ENCODE measurements at places on chromosomes 3 and 15.

DNA sequence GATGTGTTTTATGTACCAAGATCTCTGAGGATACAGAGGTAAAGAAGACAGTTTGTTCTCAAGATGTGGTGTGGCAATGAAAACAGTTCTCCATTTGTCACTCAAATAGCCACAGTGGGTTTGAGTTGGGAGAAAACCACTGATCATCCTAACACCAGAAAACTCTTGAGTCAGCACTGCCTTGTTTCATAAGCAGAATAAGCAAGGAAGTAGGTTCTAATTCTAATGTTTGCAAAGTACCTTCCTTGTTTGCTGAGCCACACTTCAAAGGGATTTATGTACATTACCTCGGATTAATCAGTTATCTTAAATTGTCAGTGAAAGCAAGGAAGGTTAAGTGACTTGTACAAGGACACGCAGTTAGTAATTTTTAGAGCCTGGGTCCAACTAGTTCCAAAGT lies 107.8 kb upstream of the BOC start:
- no peak for DNase-seq

DNA sequence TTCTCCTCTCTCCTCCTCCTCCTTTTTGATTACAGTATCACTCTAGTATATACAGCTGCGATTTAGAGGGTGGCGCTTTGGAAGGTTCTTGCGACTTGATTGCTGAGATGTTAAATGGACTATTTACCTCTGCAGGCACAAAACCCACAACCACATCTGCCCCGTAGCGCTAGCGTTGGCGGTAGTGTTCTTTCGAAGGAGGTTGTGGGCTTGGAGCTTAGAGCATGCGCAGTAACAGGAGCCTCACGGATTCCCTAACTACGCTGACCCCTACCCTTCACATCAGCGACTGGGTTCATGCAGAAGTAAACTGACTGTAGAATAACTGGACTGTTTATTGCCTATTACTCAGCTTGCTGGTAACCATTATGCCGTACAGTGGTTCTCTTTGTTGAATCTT lies 58.0 kb downstream of the CGGBP1 start:
- no peak for DNase-seq

DNA sequence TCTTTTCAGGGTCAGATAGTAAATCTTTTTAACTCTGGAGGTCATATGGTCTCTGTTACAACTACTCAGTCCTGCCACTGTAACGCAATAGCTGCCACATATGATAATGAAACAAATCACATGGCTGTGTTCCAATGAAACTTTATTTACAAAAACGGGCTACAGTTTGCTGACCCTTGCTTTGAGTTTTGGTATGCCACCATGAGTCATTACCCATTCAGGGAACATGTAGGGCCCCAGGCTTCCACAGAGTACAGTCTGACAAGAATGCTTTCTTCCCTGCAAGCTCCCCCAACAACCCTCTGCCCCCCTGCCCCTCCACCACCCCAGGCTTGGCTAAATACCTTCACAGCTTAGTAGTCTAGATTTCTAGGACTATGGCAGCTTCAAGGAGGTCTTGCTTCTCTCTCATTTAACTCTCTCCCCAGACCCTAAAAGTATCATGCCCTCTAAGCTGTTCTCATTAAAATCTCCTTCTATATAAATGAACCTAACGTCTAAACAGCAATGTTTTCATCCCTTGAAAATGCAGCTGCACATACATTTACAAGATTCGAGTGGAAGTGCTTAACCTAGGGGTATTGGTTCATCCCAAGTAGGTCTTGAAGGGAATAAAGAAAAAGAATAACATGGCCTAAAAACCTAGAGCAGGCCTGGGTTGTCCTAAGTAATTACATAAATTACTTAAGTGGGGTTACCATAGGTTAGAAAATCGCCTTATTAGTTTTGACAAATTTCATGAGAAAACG lies 117.8 kb upstream of the PRICKLE2 start:
- no peak for DNase-seq

- DNase-seq: no peak
Measured at GRCh38 chr15:55394694-55395093, 13.5 kb downstream of the CCPG1 start.

- no peak for DNase-seq
Measured at GRCh38 chr3:142509079-142509478, 61.2 kb upstream of the XRN1 start.

All from NCI-H2107 (cell line).